Uterine smooth muscle cell (primary cell): ENCODE measurements at places on chromosomes 1 and 21. TPM values are rescaled to one million over a fixed set of nuclear protein-coding genes. Genes with fewer than 3 reads are reported as not detected.

Gene KRTAP7-1
- total RNA-seq: not detected in 2 replicates

Gene A3GALT2
- not detected in 2 replicates for total RNA-seq

Gene BCL2L15
- total RNA-seq: 0.11 and 0.12 TPM in 2 replicates

Gene NPHS2
- not detected in 2 replicates for total RNA-seq

Gene CELA3B
- total RNA-seq: not detected in 2 replicates

Gene CTSK
- total RNA-seq: 199 and 485 TPM in 2 replicates

Gene S100B
- not detected in 2 replicates for total RNA-seq

Gene AADACL4
- total RNA-seq: under 0.01 TPM in 1 of 2 replicates, not detected in the other

Gene MYOC
- total RNA-seq: 0.11 and 0.25 TPM in 2 replicates

Gene KIFAP3
- total RNA-seq: 27.0 and 29.4 TPM in 2 replicates
